ENCODE measurements at places on chromosomes 11 and 22.
A peak's percentile ranks its signal among the peaks of the same experiment; 100 is the strongest.

GRCh38 chr11:87179621-87180020 lies 141.9 kb downstream of the TMEM135 start:
- no peak for DNase-seq

GRCh38 chr11:44344921-44345320 lies 35.0 kb upstream of the ALX4 start:
- DNase-seq = no peak

- DNase-seq = peak; percentile 98
Measured at GRCh38 chr11:46639197-46639839, 22.0 kb downstream of the ATG13 start.

- DNase-seq = no peak
Measured at GRCh38 chr11:35814720-35815305, 129.0 kb upstream of the LDLRAD3 start.

DNA sequence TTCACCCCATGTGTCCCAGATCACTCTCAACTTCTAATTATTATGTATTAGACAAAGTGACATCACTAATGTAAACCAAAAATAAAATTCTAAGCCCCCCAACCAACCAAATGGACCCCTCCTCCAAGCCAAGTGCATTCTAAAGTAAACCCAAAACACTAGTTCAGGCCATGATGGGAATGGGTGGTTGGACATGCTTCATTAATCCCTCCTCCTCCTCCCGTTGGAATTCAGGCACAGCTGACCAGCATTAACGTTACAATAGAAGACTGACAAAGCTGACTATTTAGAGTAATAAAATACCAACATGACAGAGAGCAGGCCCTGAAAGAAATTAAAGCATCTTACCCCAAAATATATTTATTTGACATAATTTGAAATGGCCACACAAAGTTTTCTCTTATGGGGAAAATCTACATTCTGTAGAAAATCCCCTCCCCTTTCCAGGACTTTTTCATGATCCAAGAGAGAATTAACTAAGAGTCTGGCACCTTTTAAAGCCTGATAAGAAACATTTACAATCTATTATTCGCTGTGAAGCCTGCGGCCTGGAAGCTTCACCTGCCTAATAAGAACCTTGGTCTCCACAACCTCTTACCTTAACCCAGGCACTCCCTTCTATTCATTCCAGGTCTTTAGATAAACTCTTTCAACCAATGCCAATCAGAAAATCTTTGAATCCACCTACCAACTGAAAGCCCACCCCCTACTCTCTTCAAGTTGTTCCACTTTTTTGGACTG lies 948.5 kb upstream of the CCDC90B start:
- no peak for DNase-seq

GRCh38 chr11:123413636-123414035 lies 16.4 kb upstream of the GRAMD1B start:
- DNase-seq = peak; percentile 87

DNA sequence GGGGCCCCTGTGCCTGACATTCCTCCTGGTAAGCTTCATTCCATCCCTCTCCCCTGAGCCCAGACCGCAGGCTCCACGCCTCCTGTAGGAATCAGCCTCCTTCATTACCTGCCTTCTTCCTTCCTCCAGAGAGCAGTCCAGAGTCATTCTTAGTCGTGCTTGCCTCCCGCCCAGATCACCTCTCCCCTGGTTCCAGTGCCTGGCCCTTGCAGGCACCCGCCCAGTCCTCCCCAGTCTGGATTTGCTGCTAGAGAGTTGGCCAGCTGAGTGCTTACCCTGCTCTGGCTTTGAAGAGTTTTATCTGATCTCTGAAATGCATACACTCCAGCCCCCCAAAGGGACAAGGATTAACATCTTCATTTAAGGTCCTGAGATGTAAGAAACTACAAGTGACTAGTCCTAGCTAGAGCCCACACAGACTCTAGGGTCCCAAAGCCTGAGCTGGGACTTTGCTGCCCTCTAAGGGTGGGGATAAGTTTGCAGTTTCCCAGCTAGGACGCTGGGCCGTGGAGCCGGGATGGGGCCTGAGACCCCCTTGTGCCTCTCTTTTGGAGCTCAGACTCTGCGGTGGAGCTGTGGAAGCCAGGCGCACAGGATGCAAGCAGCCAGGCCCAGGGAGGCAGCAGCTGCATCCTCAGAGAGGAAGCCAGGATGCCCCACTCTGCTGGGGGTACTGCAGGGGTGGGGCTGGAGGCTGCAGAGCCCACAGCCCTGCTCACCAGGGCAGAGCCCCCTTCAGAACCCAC lies 1.6 kb downstream of the NR1H3 start:
- DNase-seq = peak; percentile 61

DNA sequence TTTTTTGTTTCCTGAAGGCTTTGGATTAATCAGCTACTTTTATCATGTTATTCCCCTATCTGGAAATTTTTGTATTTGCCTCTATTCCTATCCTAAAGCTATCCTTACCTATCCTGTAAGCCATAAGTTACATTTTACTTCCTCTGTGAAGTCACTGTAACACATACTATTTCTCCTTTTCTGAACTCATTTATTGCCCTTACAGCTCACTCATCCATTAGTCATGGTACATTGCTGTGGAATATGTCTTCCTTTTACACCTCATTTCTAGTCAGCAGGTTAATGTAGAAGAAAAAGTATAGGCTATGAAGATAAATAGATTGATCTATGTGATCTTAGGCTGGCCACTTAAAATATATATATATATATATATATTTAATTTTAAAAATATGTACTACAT lies 28.0 kb downstream of the SWAP70 start:
- peak; percentile 69 for DNase-seq

- DNase-seq = no peak
Measured at GRCh38 chr11:58471892-58472291, 29.9 kb upstream of the OR5B12 start.
